ENCODE measurements at places on chromosomes 2 and 18. TPM values are rescaled to one million over a fixed set of nuclear protein-coding genes. Genes with fewer than 3 reads are reported as not detected.

Gene ITSN2
- total RNA-seq = 22.1 TPM

Gene LOXHD1
- not detected for total RNA-seq

Gene SULT1C2
- 0.48 TPM for total RNA-seq

Gene LDLRAD4
- 2.8 TPM for total RNA-seq

Gene CCDC142
- total RNA-seq = 16.9 TPM

Gene GULP1
- 38.4 TPM for total RNA-seq

Gene RAB6C
- not detected for total RNA-seq

Gene OXER1
- total RNA-seq = not detected

Gene MRPL44
- total RNA-seq = 47.1 TPM

Gene CNDP1
- not detected for total RNA-seq

Gene CCDC121
- 4.0 TPM for total RNA-seq

Gene MSTN
- total RNA-seq = not detected

Gene SP140
- 0.45 TPM for total RNA-seq

Gene LGALSL
- total RNA-seq = 7.7 TPM

Gene ALPI
- not detected for total RNA-seq

Gene ZNF385B
- total RNA-seq = not detected

Gene TXNDC9
- 55.6 TPM for total RNA-seq

Gene DOK6
- not detected for total RNA-seq

Gene MBP
- total RNA-seq = 29.7 TPM

Gene SLC38A11
- total RNA-seq = not detected

Gene RPRM
- total RNA-seq = not detected

Gene ADAM17
- 33.3 TPM for total RNA-seq

Gene PXDN
- total RNA-seq = 12.3 TPM

Gene TANC1
- total RNA-seq = 8.9 TPM

Gene SERPINB13
- total RNA-seq = not detected

Gene GALNT3
- not detected for total RNA-seq
